ENCODE measurements at places on chromosomes 12 and 14. TPM values are rescaled to one million over a fixed set of nuclear protein-coding genes. Genes with fewer than 3 reads are reported as not detected.

The ZFHX2 gene
- 0.71 TPM for total RNA-seq

The GSG1 gene
- not detected for total RNA-seq

The NELL2 gene
- 0.15 TPM for total RNA-seq

The KRT71 gene
- total RNA-seq: not detected

The CMKLR1 gene
- 5.7 TPM for total RNA-seq

The EIF2S3B gene
- total RNA-seq: not detected

GRCh38 chr14:36773136-36773540 lies 111.5 kb downstream of the PAX9 start:
- no peak for DNase-seq

DNA sequence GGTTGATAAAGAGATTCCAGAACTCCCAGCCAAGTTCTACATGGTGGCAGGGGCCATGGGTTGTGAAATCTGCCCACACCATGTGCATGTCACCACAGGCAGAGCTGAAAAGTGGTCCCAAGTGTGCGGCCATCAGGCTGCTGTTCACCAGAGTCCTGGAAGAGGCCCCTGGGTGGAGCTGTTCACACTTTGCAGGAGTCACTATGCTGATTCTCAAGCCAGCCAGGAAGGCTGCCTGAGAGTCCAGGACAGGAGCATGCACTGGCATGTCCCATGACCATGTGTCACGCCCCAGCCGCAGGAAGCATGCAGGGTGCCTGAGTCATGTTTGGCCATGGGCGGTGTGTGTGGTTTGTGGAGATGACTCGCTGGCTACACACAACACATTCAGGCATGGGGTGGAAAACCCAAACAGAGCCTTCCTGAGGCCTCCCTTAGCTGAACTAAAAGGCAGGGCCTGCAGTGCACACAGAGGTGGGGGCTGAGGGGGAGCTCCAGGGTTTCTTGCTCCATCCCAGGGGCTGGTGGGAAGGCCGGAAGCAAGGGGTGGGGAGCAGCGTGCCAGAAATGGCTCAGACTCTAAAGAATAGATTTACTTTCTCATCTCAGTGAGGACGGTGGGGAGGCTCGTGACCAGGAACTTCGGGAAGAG lies 19.4 kb downstream of the ABCB9 start:
- no peak for DNase-seq

DNA sequence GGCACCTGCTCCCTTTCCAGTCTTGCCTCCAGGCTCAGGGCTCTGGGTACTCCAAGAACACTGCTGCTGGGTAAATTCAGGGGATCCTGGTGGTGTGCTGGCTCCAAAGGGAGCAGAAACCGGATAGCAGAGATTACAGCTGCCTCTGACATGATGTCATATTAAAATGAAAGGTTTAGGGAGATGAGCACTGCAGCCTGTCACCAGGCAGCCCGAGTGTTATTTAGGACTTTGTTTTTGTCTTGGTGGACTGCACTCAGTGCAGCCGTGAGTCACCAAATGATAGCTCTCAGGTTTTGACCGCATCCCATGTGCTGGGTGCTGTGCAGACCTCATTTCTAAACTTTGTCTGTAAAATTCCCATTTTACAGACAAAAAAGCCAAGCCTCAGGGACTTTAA lies 266.0 kb upstream of the CRY1 start:
- no peak for DNase-seq

DNA sequence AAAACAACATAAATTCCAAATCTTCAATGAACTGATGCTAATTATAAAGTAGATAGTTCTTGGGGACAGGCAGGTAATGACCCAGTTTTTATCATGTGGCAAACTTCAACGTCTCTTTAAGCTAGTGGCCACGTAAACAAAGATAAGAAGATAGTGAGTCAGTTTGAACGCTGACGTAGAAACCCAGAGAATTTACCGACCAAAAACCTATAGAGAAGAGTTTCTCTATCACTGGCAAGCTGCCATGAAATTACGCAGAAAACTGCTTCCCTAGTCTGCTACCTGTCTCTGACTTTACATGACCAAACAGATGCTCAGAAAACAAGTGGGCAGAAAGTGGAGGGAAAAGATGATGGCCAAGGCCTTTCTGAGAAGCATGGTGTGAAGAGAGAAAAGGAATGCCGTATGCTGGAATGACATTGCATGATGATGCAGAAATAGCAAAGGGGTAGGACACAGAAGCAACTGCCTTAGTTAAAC lies 136.3 kb downstream of the ITPR2 start:
- no peak for DNase-seq

DNA sequence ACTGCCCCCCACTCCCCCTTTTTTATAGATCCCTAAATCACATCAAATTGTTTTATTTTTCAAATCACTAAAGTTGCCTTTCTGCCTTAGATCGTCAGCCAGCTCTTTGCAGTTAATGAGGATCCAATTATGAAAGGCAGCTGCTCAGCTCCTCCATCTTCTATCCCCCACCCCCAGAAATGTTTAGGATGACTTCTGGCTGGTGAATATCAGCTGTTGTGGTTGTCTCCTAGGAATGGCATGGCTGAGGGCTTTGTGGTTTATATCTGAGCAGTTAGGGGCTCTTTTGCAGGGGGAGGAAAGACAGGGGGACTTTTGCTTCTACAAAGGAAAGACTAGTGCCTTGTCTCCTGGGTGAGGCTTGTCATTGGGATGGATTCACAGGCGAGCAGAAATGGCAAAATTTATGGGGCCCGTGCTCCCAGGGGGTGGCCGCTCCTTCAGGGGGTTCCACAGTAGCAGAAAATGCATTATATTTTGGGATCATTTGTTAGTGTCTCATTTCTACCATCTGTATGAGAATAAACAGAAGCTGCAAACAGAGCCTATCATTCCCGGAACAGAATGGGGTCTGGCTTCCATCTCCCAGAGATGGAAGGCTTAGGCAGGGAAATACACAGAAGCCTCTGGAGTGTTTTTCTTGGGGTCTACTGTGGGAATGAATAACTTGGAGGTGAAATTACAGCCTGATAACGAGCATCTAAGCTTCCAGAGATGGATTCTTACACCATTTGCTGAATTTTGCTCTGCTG lies 6.5 kb downstream of the JDP2 start:
- DNase-seq: no peak

DNA sequence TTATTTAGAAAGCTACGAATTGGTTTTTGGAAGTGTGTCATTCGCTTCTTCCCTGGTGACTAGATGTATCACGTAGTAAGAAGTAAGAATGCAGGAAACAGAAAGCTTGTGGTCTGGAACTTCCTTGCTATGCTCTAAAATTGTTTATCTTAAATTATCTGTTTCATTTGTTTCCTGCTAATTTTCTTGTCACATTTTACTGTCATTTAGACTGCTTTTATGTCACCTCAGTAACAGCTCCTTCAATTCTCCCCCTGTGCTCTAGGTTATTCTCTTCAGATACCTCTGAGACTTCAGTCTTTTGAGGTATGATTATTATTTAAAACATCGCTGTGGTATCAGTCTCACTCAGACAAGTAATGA lies 699 bp upstream of the CD69 start:
- no peak for DNase-seq

- no peak for DNase-seq
Observed at GRCh38 chr14:36502558-36503508, 17.2 kb downstream of the NKX2-1 start.

GRCh38 chr12:118840399-118840798 lies 140.9 kb upstream of the SRRM4 start:
- DNase-seq: no peak

DNA sequence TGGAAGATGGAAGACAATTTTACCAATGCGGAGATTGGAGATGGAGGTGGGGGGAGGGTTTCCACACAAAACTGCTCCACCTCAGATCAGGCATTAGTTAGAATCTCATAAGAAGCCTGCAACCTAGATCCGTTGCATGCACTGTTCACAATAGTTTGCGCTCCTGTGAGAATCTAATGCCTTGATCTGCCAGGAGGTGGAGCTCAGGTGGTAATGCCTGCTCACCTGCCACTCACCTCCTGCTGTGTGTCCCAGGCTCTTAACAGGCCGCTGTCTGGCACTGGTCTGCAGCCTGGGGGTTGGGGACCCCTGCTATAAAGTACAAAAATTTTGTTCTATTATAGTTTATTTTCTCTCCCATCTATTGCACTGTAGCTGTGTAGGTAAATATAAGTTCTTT lies 84.9 kb upstream of the FOXG1 start:
- DNase-seq: no peak

Measured in right lobe of liver (tissue), 6 donors.